SIG-M5 (cell line): ENCODE measurements at places on chromosomes 7 and 10.
A peak's percentile ranks its signal among the peaks of the same experiment; 100 is the strongest.

GRCh38 chr10:73609116-73609515 is 18.0 kb upstream of the USP54 start:
- DNase-seq: no peak

GRCh38 chr7:139645572-139646523 is 122.4 kb downstream of the CLEC2L start:
- peak; percentile 2 for DNase-seq

GRCh38 chr10:96910488-96911395 is 78.6 kb downstream of the LCOR start:
- no peak for DNase-seq

- no peak for DNase-seq
Observed at GRCh38 chr7:38905056-38905759, 3.8 kb downstream of the VPS41 start.

- no peak for DNase-seq
Observed at GRCh38 chr10:61157182-61157581, 213.2 kb upstream of the RHOBTB1 start.

- DNase-seq: no peak
Observed at GRCh38 chr10:46091080-46091827, 45.2 kb upstream of the MSMB start.

DNA sequence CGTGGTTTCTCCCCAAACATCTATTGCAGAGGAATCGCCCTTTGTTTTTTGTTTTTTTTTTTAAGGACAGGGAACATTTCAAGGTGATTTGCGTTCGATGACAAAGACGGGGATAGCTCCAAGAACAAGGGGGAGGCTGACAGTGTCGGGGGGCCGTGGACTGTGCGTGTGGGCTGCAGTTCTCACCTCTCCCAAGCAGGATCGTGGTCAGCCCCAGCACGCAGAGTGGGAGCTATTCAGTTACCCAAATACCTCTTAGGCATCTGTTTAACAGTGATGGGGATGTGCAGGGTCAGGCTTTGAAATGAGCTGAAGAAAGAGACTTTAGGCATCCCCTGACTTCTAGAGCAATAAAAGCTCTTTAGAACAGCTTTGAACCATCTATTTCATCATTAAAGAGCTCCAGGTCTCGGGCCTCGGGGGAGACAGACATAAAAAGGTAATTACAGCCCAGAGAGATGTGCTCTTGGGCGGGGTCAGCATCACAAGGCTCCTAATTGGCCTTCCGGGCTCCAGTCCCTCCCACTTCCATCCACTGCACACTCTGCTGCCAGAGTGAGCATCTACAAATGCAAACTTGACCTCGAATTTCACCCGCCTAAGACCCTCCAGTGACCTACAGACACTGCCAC is 97.3 kb downstream of the MYL10 start:
- no peak for DNase-seq

DNA sequence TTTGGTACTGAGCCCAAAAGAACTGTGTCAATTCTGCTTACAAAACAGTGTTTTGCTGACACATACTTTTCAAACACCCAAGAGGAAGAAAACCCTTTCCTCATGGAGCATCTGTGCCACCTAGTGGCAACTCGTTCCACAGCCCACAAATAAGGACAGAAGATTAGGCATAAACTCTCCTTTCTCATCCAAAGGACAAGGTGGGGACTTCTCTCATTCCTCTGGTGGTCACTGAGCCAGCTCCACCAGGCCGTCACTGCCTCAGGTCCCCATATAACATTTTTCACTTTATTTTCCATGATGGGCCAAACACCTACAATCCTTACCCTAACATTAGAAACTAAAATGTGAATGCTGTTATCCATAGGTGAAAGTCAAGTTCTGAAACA is 76.9 kb downstream of the RNF216 start:
- no peak for DNase-seq

- peak; percentile 27 for DNase-seq
Observed at GRCh38 chr10:118792526-118792925, 37.8 kb upstream of the CACUL1 start.

- no peak for DNase-seq
Observed at GRCh38 chr10:103598654-103599115, 105.2 kb downstream of the NEURL1 start.

DNA sequence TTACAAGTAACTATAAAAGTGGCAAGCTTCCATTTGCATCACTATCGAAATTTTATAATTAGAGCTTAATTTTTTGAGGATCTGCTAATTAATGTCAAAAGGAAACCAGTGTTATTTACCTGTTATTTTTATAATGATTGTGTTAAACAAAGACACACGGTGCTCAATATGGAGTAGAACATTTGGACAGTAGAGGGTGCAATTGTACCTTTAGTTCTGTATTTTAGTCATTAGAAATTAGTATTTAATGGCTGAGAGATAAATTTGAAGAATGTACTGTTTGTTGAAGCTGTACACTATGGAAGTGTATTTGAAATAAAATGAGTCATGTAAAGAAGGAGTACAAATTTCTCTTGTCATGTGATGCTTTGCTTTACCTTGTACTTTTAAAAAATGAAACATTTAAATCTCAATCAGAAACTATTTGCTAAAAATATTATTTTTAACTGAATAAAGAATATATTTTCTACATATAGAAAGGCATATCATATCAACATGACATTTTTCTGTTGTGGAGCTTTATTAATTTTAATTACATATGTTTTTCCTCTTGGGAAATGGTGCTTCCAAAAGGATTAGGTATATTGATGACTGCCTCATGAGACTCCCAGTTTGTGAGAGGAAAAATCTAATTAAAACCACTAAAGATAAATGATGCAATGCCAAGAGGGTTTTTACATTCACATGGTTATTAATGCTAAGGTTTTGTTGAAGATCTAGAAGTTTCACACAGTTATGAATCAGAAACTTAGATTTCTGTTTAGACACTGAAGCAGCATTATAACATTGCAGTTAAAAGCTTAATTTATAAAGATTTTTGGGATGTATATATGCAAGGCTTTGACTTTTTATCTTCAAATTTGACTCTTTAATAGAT is 10.4 kb upstream of the PRKG1 start:
- DNase-seq: no peak

DNA sequence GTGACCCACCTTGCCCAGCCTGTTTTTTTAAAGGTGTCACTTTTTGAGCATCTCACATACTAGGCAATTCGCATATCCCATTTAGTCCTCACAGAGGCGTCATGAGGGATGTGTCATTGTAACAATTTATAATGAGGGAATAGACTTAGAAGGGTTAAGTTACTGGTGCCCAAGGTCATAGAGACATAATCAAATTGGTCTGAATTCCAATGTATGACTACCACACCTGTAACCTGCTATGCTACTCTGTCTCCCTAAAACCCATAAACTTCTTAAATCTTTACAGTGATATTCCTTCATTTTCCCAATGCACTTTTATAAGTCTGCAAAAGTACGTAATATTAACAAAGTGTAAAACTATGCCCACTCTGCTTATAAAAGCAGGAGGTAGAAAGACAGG is 7.1 kb downstream of the ZMYND11 start:
- no peak for DNase-seq

GRCh38 chr7:1630700-1631336 is 39.3 kb upstream of the ELFN1 start:
- DNase-seq: no peak
